ENCODE measurements at places on chromosomes 16 and 17. TPM values are rescaled to one million over a fixed set of nuclear protein-coding genes. Genes with fewer than 3 reads are reported as not detected.

DNA sequence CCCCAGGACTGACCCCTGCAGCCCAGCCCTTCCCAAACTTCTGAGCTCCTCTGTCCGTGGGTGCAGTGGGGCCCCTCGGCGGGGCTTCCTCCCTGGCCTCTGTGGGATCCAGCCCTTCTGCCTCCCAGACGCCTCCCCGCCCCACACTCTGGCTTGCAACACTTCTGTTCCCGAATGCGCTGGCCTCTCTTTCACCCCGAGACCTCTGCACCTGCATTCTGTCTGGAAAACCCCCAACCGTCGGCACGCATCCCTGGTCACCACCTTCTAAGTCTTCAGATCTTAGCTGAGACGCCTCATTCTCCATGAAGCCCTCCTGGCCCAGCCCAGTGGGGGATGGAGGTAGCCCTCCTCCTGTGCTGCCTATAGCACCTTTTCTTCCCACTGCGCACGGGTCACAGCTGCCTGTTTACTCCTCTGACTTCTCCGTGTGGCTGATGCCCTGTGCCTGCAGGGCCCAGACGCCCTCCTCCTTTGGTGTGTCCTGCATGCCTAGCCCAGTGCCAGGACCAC is 26.4 kb downstream of the TMEM235 start:
- DNase-seq: no peak

DNA sequence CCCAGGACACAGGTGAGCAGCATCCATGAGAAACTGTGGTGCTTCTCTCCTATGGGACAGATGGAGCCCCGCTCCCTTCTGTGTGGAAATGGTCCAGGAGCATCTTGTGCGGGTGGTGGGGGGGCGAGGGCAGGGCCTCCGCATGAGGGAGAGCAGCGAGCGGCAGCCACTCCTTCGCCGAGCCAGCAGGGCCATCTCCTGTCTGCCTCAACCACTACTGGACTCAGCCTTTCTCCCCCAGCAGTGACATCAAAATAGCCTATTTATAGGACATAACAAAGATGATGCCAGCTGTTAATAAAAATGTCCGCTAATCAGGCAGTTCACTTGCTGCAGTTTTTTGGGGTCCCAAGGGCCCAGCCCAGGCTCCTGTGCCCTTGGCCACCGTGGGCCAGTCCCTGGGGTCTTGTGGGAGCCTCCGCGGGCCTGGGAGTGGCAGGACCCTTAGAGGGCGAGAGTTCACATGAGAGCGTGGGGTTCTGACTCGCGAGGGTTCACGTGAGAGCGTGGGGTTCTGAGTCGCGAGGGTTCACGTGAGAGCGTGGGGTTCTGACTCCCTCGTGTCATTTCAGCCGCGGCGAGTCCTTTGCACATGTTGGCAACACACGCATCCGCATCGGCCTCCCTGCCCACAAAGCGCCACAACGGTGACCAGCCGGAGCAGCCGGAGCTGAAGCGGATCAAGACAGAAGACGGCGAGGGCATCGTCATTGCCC is 47.4 kb downstream of the WDR45B start:
- DNase-seq: no peak

DNA sequence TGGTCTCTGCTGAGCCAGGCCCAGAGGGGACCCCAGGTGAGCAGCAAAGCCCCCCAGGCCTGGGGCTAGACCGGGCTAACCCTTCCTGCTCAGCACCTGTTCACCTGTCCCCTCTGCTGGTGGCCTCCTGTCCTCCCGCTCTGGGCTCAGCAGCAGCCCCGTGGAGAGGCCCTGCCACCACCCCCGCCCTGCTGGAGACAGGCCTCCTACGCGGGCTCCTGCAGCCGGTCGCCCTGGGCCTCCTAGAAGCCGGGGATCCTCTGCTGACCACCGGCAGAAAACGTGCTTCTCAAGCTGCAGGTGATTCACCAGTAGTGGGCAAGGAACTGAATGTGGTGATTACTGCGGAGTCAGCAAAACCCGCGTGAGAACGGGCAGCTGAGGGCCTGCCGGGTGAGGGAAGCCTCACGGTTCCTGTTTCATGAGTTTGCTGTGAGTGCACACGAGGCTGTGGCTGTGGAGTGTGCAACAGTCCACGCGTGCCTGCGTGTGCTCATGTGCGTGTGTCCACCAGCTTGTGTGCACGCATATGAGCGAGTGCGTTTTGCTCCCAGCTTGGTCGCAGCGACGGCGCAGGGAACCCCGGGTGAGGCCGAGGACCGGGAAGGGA is 792 bp downstream of the SECTM1 start:
- DNase-seq: peak; percentile 38

- DNase-seq: peak; percentile 93
Measured at GRCh38 chr16:83952940-83953795, at the start of gene OSGIN1. Gene OSGIN1 (plus strand): TSS chr16:83953240. CDS start chr16:83957672, 4,432 bp downstream.

OR4D1 gene
- not detected for total RNA-seq

GSPT1 gene
- 148 TPM for total RNA-seq

GRCh38 chr16:64408699-64409098 is 713.2 kb downstream of the CDH11 start:
- DNase-seq: no peak

NTN1 gene
- 4.2 TPM for total RNA-seq

GRCh38 chr16:29744541-29745101 is 1.2 kb downstream of the C16orf54 start:
- DNase-seq: no peak

GRCh38 chr16:58197314-58198012 is 443 bp downstream of the CSNK2A2 start:
- no peak for DNase-seq

GRCh38 chr17:11924076-11924475 is 73.2 kb downstream of the ZNF18 start:
- DNase-seq: no peak

All from HCT116 (cell line).